Mesangial cell (primary cell): ENCODE measurements at places on chromosomes 5 and 9. TPM values are rescaled to one million over a fixed set of nuclear protein-coding genes. Genes with fewer than 3 reads are reported as not detected.

PHF24 gene
- total RNA-seq, result under 0.01 TPM in 1 of 2 replicates, not detected in the other

NR2F1 gene
- 42.4 and 71.4 TPM in 2 replicates for total RNA-seq

CDH12 gene
- total RNA-seq, result 0.25 TPM in 1 of 2 replicates, not detected in the other

SLC45A2 gene
- total RNA-seq, result not detected in 2 replicates

SPATA31D4 gene
- not detected in 2 replicates for total RNA-seq

SGCD gene
- 0.49 and 0.76 TPM in 2 replicates for total RNA-seq

TMED9 gene
- total RNA-seq, result 139 and 148 TPM in 2 replicates

CDC20B gene
- total RNA-seq, result not detected in 2 replicates

CYLC2 gene
- total RNA-seq, result not detected in 2 replicates

SLC36A2 gene
- not detected in 2 replicates for total RNA-seq

NXNL2 gene
- total RNA-seq, result 1.8 and 11.8 TPM in 2 replicates

LECT2 gene
- not detected in 2 replicates for total RNA-seq

FOXD4L4 gene
- total RNA-seq, result not detected in 2 replicates

SPOCK1 gene
- 12.9 and 21.5 TPM in 2 replicates for total RNA-seq

PCDHA1 gene
- total RNA-seq, result under 0.01 and 0.16 TPM in 2 replicates

GFRA3 gene
- under 0.01 TPM in 1 of 2 replicates, not detected in the other for total RNA-seq

ARID3C gene
- total RNA-seq, result 0.51 TPM in 1 of 2 replicates, not detected in the other

LRRC70 gene
- total RNA-seq, result 0.16 and 0.38 TPM in 2 replicates

TTC23L gene
- 0.13 TPM in 1 of 2 replicates, not detected in the other for total RNA-seq

LHX3 gene
- total RNA-seq, result not detected in 2 replicates

SAXO1 gene
- total RNA-seq, result 0.51 TPM in 1 of 2 replicates, not detected in the other

ERAP2 gene
- total RNA-seq, result 26.7 and 50.1 TPM in 2 replicates

ZMYND19 gene
- 16.5 and 30.6 TPM in 2 replicates for total RNA-seq
